ENCODE measurements at places on chromosomes 3 and 15.

- no peak for DNase-seq
Measured at GRCh38 chr3:151864423-151865101, 8.9 kb upstream of the SUCNR1 start.

GRCh38 chr3:125482406-125482805 lies 37.6 kb downstream of the SNX4 start:
- DNase-seq = no peak

DNA sequence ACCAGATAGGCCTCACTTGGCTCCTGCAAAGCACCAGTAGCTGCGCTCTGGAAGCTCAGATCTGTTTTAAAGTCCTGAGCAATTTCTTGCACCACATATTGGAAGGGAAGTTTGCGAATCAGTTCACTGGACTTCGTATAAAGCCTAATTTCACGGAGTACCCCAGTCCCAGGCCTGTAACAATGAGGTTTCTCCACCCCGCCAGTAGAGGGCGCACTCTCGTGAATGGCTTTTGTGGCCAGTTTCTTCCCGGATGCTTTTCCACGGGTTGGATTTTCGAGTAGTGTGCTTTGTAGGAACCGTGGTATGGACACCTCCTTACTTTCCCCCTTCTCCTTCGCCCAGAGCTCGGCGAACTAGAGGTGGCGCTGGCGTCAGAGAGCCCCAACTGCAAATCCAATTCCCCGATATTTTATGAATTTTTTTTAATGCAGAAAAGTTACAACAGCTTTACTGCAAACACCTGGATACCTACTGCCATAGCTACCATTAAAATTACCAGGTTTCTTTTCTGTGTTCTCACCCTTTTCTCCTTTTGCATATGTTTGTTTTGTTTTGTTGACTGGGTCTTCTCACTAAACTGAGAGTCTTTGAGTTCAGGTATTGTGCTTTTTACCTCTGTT lies 13.3 kb downstream of the RARB start:
- no peak for DNase-seq

DNA sequence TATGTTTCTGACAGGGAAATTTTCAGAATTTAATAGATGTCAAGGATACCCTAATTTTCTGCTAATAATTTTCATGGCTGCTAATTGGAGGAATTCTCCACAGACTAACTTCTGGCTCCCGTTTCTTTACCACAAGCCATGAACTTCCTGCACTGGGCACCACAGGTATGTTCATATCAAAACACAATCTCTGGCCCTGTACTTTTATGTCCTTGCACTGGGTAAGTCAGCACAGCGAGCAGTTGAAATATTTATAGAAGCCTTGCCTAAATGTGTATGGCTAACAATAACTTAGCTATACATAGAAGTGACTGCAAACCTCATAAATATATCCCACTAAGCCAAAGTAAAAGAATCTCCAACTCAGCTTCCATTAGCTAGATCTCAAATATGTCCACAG lies 246.9 kb downstream of the ZIC1 start:
- no peak for DNase-seq

All from CD14-positive monocyte (primary cell).